Spinal cord (tissue), 10 donors: ENCODE measurements at places on chromosomes 2 and 18. TPM values are rescaled to one million over a fixed set of nuclear protein-coding genes. Genes with fewer than 3 reads are reported as not detected.
A peak's percentile ranks its signal among the peaks of the same experiment; 100 is the strongest.

DNA sequence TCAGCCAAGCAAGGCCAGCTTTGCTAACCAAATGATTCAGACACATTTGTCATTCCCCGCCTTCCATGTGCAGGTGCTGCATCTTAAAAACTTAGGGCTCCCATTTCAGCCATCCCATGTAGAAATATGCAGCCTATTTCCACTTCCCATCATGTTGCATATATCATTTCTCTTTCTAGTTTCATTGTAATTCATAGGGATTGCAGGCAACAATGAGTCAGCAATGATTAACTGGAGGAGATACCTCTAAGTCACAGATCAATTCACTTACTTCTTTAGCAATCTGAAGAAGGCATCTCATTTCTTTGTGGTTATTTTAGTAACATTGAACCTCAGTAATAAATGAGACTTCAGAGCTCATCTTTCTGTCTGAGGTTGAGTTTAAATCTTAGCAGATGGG is 276.1 kb upstream of the PKDCC start:
- DNase-seq = no peak

- DNase-seq = no peak
These were observed 62.7 kb downstream of the PTRHD1 start for GRCh38 chr2:24730481-24730880.

DNA sequence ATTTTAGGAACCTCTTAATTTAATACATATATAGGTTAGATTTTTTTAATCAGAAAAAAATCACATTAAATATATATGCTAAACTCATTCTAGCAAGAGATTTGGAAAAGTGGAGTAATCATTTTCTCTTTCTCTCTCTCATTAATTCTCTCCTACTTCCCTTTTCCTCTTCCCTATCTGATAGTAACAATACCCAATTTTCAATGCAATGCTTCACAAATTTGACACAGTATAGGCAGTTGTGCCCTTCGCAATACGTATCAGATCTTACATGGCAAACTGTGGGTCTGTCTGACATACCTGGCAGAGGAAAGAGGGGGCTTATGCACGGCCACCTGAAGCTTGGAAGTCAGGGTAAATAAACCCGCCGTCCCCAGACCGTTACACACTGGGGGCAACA is 444.3 kb downstream of the NBAS start:
- no peak for DNase-seq

AGXT gene
- polyA plus RNA-seq = not detected

DNA sequence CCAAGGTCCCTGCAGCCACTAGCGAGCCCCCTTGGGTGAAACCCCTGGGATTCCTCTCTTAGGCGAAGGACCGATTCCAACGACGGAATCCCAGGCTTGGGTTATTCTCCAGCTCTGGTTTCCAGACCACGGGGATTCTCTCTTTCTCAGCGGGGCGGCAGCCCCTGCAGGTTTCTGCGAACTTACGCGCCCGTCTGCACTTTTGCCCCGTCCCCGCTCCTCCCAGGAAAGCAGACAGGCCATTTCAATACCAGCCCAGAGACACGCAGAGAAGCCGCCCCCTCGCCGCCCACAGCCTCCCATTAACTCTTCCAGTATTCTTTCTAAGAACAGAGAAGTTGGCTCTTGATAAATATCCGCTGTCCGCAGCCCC is 1.2 kb downstream of the CBLN2 start:
- DNase-seq = no peak

DNA sequence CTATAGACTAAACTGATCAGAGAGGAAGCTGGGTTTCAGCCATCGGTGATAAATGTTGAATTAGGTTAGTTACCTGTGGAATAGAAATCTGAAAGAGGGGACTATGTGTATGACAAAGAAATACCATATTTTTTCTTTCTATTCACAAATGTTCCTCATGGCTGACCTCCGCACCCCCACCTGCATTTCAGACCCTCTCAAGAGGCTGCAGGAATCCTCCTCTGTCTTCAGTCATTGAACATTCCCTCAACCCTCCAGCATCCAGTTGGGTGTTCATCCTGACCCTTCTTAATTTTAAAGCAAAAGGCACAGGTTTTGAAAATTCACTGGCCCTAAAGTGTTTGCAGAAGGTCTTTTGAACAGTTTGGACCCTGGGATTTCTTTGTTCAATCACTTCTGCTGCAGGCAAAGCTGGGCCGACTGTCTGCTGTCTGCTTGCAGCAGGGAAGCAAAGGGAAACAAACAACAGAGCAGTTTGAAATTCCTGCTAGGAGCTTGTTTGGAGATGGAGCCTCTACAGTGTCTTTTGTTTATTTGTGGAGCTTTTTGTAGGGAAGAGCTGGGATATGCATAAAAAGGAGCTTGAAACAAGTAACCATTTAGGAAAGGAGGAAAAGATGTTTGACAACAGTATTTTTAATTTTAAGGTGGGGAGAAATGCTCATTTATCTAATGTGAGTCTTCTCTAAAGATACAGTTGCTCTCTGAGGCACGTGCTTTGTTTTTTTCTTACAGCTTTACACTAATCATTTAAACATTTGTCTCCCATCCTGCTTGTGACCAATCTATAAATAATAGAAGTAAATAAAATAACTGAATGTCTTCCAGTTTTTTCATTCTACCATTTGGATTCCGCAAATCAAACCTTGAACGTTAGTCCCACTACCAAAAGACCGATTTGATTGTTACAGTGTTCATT is 213.3 kb upstream of the MMADHC start:
- DNase-seq = peak; percentile 70
